Left colon (tissue), 2 donors: ENCODE measurements at places on chromosomes 1 and 21. TPM values are rescaled to one million over a fixed set of nuclear protein-coding genes. Genes with fewer than 3 reads are reported as not detected.

- no peak for DNase-seq
Measured at GRCh38 chr1:236204656-236205055, 62.3 kb downstream of the GPR137B start.

The CYP2J2 gene
- 61.6 TPM for total RNA-seq

DNA sequence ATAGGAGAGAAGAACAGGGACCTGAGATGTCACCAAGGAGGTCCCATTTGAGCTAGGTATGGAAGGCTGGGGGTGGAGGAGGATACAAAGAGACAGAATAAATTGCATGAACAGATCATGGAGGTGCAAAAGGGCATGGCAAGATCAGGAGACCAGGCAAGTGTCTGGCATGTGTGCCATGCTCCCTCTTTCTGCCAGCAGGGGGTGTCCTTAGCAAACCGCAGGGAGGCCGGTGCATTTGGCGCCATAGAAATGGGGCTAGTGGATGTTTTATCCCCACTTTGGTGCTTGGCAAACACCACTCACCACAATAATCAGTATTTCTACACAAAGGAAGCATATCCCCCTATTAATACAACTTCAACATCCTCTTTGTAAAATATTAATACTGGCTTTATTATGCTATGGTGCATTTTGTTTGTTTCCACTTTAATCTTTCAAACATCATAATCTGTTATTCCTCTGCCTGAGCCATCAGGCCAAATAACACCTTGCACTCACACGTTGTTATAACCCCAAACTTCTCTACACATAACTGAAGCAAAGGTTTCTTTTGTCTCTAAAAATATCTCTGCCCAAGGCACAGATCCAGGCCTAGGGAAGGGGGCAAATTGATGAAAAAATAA is 25.9 kb downstream of the S100A6 start:
- DNase-seq: peak; percentile 49

GRCh38 chr1:203083463-203083921 is 2.3 kb downstream of the MYOG start:
- DNase-seq: no peak

- DNase-seq: no peak
Measured at GRCh38 chr1:185938396-185938795, 204.2 kb downstream of the HMCN1 start.
